ENCODE measurements at places on chromosomes 6 and 20.

DNA sequence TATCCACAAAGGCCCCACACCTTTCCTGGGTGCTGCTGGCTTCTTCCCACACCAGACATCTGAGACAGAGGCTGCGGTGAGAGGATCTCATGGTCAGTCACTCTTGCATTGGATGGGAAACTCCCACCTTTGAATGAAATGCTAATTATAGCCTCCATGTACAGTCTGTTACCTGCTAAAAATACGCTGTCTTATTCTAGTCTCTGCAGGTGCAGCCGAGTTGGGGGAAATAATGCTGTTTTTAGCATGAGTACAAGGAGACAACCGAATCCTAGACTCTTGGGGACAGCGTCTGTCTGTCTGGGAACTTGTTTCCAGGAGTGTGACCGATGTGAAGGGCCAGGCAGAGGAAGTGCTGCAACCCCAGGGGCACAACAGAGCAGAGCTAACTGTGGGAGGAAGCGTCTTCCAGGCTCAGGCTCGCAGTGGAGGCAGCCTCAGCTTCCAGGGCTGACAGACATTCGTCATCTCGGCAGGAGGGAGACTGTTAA is 286.2 kb downstream of the PREX1 start:
- DNase-seq, result no peak

GRCh38 chr6:3088446-3088845 is 20.2 kb downstream of the RIPK1 start:
- DNase-seq, result no peak

GRCh38 chr6:37050045-37050853 is 44.8 kb downstream of the FGD2 start:
- no peak for DNase-seq

DNA sequence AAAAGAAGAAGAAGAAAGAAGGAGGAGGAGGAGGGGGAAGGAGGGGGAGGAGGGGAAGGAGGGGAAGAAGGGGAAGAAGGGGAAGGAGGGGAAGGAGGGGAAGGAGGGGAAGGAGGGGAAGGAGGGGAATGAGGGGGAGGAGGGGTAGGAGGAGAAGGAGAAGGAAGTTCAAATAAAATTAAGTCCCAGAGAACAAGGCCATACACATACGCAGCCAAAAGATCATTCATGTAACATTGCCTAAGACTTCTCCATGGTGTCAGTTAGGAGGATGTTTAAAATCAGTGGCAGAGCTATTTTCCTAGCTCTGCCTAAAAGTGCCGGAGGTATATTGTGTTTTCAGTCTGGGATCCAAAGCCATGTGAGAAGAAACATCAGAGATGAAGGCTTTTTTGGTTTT is 75.8 kb downstream of the PLCB4 start:
- no peak for DNase-seq

- DNase-seq, result no peak
Observed at GRCh38 chr6:39173270-39173669, 56.0 kb downstream of the KCNK5 start.

- no peak for DNase-seq
Observed at GRCh38 chr6:123598011-123598410, 38.7 kb downstream of the TRDN start.

DNA sequence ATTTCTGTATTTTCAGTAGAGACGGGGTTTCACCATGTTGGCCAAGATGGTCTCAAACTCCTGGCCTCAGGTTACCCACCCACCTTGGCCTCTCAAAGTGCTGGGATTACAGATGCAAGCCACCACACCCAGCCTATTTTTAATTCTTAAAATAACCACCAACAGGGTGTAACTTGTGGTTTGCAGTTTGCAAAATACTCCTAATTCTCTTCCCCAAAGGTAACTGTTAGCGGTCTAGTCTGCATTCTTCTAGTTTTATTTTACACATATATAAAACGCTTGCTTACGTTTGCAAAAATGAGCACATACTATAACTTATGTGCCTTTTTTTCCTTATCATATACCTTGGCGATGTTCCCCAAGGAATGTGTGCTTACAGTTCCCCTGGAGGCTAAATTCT is 25.6 kb upstream of the CHMP4B start:
- no peak for DNase-seq

- no peak for DNase-seq
Observed at GRCh38 chr20:61252601-61253263, 671 bp downstream of the CDH4 start.

DNA sequence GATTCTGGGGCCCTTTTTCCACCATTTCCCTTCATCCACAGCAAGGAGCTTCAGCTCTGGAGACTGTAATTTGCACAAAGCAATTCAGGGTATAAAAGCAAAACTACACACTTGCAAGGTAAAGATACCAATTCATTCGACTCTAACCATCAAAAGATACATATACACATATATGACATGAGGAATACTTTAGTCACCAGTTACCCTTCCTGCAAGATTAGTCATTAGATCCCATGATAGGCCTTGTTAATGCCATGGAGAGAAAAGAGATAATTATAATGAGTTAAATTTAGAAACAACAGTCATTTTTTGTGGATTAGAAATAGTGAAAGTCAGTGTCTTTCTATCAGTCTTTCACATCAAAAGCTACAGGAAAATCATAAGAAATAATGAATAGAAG is 204.2 kb downstream of the KCNQ5 start:
- DNase-seq, result no peak

DNA sequence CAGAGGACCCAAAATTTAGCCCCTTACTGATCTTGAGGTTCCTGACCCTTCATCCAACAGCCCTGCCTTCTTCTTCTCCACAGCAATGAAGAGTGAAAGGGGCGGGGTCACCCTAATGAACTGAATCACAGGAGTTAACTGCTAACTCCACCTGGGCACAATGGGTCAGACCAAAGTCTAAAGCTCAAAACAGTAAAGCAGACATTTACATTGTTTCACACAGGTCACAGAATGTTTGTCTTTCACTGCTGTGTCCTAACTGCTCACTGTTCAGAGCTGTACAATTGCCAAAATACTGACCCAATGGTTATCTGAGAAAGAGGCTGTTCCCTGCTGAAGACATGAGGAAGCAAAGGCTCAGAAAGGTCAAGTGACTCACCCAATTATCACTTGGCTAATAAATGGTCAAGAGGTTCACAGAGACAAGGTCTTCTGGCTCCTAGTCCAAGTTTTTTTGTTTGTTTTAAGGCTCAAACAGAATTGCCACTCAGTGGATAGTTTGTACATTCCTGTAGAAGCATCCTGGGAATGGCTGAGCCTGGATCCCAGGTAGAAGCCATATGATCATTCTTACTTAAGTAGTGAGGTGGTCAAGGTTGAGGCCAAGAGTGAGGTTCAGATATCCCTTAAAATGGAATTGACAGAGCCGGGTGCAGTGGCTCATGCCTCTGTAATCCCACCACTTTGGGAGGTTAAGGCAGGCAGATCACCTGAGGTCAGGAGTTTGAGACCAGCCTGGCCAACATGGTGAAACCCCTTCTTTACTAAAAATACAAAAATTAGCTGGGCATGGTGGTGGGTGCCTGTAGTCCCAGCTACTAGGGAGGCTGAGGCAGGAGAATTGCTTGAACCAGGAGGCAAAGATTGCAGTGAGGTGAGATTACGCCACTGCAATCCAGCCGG is 35.1 kb upstream of the FAM83C start:
- DNase-seq, result no peak

GRCh38 chr6:39755231-39755630 is 30.0 kb upstream of the KIF6 start:
- DNase-seq, result no peak

DNA sequence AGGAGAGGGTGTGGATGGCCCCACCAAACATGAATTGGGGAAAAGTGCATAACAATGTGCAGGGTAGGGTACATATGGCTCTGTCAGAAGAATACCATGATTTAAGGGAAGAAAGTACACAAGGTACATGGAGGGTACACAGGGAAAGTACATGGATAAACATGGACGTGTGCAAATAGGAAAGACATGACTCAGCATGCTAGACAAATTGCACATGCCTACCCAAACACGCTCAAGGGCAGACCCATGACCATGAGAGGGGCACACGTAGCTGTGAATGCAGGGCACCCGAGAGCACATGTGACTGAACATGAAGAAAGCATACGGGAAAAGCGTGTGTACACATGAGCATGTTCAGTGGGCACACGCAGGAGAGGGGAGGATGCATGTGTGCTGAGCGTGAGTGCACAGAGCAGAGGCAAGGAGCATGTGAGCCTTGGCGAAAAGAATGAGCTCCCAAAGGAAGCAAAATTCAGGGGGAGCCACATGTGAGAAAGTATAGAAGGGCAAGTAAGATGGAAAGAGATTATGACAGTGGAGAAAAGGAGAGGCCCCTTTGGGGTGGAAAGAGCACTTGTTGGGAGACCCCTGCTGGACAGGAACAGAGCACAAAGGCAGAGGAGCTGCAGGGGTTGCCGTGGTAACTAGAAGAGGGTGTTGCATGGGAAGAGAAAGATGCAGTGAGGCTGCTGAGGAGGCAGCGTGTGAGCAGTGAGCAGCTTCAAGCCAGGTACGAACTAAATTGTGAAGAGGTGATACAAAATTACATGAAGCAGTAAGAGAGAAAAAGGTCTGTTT is 17.8 kb downstream of the OR2H2 start:
- DNase-seq, result no peak

DNA sequence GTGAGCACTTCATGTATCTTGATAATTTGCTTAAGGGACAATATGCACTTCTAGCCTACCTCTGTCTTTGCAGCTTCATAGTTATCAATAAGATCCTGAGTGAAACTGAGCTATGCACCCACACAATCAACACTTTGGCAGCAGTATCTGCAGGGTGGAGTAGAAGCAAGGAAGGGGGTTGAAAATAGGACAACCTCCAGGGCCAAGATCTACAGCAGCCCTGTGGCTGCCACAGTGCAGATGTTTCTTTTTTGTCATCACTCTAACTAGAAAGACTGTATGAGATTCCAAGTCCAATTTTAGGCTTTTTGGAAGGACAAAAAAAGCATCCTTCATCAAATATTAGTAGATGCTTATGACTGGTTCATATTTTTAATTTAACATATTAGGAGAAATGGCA is 336.1 kb upstream of the CITED2 start:
- no peak for DNase-seq

DNA sequence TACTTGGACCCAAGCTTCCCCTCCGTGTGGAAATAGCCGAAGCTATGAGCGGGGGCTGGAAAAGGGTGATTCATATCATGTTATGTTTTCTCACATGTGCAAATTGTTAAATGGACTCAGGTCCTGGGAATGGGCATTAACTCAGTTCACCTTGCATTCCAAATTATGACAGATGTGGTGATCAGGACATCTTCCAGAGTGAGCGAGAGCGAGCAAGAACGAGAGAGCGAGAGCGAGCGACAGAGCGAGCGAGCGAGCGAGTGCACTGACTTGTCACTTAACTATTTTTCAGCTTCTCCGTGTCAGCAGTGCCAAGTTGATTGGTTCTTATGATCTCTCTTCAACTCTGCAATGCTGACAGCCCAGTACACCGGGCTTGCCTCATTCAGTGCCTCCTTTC is 437.4 kb upstream of the NRSN1 start:
- no peak for DNase-seq

All from NCI-H1092 (cell line).